ENCODE measurements at places on chromosomes 7 and 10.

DNA sequence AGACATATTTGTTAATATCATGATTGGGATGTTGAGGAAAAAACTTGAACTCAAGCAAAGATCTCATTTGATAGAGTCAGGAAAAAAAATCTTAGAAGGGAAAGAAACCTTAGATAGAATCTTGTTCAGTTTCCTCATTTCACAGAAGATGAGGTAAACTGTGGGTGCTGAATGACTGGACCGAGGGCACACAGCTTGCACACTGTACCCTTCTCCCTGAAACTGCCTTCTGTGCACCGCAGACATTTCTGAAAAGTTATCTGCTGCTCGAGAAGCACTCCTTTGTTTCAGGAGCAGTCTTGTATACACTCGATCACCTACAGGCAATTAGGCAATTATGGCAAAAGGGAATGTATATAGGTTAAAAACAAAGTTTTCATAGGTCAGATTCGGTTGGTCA is 167.4 kb downstream of the SKAP2 start:
- DNase-seq: no peak

GRCh38 chr10:102714621-102715455 is at the start of gene SFXN2:
TSS of gene SFXN2 (plus strand) at chr10:102714636. CDS start at chr10:102726637, 12,001 bp downstream.
- no peak for DNase-seq

DNA sequence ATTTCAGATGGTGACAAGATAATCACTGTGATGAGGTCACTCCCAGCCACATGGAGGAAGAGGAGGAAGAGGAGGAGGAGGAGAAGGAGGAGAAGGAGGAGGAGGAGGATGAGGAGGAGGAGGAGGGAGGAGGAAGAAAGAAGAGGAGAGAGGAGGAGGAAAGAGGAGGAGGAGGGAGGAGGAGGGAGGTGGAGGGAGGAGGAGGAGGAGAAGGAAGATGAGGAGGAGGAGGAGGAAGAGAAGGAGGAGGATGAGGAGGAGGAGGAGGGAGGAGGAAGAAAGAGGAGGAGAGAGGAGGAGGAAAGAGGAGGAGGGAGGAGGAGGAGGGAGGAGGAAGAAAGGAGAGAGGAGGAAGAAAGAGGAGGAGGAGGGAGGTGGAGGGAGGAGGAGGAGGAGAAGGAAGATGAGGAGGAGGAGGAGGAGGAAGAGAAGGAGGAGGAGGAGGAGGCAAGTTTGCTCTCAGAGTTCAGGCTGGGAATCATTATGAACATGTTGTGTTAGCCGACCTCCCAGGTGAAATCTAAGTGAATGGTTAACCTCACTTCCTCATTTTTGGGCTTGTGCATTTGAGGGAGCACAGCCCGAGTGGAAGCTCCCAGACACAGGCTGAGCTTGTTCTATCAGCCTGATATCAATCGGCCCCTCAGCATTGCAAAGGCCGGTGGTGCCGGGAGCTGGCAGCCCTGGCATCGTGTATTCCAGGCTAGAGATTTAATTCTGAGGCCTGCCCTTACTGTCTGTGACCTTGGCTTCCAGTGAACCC is 236.2 kb upstream of the PITRM1 start:
- DNase-seq: no peak

- no peak for DNase-seq
These were observed 49.4 kb upstream of the OPALIN start for GRCh38 chr10:96408201-96408600.

- no peak for DNase-seq
These were observed 14.0 kb upstream of the ENTPD1 start for GRCh38 chr10:95741807-95742467.

- DNase-seq: no peak
These were observed 102.4 kb downstream of the KAT6B start for GRCh38 chr10:74928742-74929191.

DNA sequence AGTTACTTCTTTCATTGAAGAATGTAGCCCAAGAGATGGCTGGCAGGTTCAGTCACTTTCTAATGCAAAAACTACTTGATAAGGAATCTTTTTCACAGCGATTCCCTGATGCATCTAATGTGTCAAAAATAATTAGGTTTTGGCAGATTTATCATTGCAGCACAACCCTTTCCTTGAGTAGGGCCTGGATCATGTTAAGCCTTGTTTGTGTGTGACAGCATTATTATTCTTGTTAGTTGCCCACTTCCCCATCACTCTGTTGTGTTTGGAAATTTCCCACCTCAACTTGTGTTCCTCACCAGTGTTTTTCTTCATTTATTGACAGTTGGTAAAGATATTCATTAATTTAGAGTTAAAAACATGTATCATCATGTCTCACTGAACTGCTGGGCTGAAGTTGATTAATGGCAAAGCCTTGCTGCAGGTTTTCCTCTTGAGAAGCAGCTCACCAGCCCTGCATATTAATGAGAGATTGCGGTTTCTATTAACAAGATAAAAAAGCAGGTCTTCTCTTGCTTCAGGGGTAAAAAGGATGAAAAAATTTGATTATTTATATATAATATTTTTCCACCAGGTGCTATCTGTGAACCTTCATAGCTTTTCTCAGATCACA is 233.3 kb upstream of the MDFIC start:
- DNase-seq: no peak

DNA sequence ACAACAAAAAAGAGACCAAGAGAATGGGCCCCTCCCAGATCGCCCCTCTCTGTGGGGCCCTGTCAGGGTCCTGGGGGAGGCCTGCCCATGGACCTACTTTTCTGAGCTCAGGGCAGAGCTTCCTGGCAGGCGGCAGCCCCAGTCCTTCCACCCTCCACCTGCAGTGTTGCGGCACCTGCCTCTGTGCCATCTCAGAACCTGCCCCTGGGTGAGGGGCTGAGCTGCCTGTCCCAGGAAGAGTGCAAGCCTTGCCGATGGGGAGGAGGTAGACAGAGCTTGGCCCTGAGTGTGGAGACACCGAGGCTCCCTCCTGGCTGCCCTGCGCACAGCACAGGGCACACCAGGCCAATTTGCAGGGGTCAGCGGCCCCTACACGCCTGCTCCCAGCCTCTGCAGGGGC is 67.5 kb downstream of the UNCX start:
- no peak for DNase-seq

- DNase-seq: no peak
These were observed 557 bp upstream of the TAX1BP1 start for GRCh38 chr7:27739301-27739908.

DNA sequence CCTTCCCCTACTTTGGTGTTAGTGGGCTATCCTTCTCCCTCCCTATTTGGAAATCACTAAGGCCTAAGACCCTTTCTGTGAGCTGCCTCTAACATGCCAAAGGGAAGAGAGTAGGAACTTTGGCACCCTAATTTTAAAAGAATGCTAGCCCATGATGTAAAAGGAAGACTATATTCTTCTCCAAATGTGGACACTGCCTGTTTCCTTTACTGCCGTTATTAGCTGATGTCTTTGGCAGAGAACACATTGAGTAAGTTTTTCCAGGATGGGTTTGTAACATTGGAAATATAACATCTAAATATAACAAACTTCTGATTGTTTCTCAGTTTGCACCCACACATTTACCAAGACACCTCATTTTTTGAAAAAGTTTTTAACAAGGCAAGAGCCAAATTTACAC is 56.9 kb upstream of the TNKS2 start:
- no peak for DNase-seq

DNA sequence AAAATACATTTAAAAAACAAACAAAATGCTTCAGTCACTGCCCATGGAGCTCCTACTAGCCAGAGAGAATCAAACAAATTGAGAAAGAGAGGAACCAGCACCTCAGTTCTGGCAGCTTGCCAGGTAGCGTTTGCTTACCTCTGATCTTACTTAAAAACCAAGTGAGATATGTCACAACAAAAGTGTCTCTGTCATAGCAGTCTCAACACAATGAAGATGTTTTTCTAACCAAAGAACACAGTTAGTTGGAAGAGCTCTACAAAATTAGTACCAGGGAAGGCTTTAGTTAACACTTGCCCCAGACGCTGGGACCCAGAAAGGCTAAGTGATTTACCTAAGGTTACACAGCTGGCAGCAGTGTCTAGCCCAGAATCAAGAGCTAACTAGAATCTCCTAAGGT is 3.4 kb downstream of the DOCK4 start:
- DNase-seq: no peak

GRCh38 chr10:92014620-92015019 is 91.0 kb downstream of the BTAF1 start:
- no peak for DNase-seq

GRCh38 chr10:70799124-70799523 is 13.9 kb upstream of the TBATA start:
- no peak for DNase-seq

DNA sequence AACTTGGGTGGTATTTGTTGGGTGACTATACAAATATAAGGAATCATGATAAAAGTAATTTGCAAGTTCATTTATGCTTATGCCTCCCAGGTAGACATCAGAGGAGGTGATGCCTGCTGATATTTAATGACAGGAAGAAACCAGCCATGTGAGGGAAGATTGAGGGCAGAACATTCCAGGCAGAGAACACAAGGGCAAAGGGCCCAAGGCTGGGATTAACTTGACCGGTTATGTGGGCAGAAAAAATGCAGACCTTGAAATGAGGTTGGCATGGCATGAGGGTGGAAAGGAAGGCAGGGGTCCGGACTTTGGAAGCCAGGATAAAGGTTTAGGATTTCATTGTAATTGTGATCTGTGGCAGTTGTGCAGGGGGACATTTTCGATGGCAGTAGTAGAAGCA is 68.0 kb upstream of the MTPN start:
- DNase-seq: no peak

DNA sequence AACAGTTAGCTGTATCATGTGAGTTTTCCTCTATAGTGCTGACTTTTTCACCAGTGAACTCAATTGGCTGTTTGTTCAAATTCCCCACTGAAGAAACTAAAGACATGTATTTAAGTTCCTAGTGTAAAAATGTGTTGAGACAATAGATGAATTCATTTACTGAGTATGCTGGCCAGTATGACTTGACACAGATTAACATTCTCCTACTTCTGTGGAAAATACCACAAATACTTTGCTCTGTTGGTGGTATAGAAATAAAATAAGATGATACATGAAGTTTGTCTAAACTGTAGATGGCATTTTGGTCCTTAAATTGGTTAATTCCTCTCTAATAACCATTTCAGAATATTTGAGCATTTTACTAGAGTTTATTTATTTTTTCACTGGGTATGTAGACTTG is 227.7 kb upstream of the TEX47 start:
- no peak for DNase-seq

GRCh38 chr7:7821517-7821916 is 103.1 kb upstream of the RPA3 start:
- no peak for DNase-seq

DNA sequence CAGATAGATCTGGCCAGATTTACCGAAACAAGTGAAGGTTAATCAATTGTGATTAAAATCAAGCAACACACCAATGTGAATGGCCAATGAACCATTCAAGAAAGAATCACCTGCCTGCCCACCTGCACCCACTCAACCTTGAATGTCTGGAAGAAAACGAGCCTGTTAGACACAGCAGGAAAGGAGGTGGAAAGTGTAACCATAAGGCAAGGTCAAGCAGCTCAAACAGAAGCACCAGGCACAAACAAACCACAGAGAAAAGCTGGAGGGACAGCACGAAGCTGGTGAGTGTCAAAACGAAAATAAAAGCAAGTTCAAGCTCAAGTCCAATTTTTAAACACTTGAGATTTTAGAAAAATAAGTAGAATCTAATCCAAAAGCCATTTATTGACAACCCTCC is 64.9 kb downstream of the STEAP1B start:
- no peak for DNase-seq

DNA sequence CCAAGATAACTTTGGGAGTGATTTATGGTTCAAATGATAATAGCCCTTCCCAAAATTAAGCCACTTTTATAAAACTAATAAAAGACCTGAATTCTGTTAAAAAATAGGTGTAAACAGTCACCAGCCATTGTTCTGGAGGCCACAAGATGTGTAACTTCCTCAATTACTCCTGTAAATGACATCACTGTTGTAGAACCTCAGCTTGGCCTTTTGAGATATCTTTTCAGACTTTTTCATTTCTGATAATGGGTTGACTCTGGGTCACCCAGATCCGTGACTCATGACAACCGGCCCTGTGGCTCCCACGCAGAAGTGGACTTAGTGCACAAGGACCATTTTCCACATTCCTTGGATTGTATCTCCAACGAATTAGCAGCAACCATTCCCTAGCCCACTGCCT is 106.6 kb downstream of the DKK1 start:
- no peak for DNase-seq

- DNase-seq: no peak
These were observed 548.3 kb downstream of the SORCS3 start for GRCh38 chr10:105189463-105189800.

DNA sequence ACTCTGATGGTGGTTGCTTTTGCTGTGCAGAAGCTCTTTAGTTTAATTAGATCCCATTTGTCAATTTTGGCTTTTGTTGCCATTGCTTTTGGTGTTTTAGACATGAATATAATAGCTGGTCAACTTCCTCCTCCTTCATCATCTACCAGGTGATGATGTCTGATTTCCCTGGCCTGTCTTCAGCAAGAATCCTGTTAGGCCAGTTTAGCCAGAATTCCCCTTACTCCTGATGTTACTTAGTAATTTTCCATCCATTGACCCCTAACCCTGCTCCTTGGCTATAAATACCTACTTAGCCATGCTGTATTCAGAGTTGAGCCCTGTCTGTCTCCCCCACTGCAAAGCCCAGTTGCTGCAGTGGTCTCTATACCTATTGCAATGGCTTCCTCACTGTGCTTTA is 91.4 kb downstream of the ZNF777 start:
- no peak for DNase-seq

- no peak for DNase-seq
These were observed 102.6 kb downstream of the CCNY start for GRCh38 chr10:35438718-35439571.

DNA sequence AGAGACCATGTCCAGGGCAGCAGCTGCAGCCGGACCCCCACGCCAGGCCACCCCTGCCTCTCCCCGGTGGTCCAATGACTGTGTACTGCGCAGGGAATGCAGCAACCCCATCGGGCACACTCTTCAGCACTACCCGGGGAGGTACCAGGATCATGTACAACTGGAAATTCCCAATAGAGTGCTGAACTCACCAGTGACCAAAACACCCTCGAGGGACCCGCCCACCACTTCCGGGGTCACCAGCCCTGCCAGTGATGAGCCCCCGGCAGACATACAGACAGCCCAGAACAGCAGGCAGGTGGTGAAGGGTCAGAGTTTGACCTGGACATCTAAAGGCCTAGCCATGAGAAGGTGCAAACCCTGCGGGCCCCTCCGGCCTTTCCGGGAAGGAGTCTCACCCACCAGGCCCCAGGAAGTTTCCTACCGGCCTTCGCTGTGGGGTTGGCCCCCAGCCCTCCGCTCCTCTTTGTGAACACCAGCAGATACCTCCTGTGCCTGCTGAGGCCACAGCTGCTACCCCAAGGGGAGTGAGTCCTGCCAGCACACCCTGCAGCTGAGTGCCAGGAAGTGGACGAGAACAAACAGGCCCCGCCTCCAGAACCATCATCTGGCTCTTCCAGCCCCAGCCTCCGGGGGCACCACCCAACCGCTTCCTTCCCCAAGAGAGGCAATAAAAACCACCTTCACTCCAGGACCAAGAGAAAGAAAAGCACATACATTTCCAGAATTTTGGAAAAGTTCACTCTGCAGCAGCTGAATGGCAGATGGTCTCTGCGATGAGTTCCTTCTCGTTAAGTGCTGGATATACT is 5.0 kb upstream of the ANKRD61 start:
- no peak for DNase-seq

- no peak for DNase-seq
These were observed 7.3 kb upstream of the FEZF1 start for GRCh38 chr7:122311734-122312450.

GRCh38 chr7:22561321-22561811 is 61.4 kb upstream of the STEAP1B start:
- DNase-seq: no peak

Data from cortex of kidney (tissue), 1 donor.